NCI-H345 (cell line): ENCODE measurements at places on chromosomes 2 and 18.

- DNase-seq: no peak
These were observed 130.0 kb upstream of the FN1 start for GRCh38 chr2:215565897-215566296.

DNA sequence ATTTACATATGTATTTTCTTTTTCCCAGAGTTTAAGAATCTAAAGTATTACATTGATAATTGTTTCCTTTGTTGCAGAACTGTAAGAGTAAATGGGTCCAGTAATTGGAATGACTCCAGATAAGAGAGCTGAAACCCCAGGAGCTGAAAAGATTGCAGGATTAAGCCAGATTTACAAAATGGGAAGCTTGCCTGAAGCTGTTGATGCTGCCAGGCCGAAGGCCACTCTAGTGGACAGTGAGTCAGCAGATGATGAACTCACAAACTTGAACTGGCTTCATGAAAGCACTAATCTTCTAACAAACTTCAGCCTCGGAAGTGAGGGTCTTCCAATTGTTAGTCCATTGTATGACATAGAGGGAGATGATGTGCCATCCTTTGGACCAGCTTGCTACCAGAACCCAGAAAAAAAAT, 183.8 kb upstream of the STON1 start:
- DNase-seq: no peak

DNA sequence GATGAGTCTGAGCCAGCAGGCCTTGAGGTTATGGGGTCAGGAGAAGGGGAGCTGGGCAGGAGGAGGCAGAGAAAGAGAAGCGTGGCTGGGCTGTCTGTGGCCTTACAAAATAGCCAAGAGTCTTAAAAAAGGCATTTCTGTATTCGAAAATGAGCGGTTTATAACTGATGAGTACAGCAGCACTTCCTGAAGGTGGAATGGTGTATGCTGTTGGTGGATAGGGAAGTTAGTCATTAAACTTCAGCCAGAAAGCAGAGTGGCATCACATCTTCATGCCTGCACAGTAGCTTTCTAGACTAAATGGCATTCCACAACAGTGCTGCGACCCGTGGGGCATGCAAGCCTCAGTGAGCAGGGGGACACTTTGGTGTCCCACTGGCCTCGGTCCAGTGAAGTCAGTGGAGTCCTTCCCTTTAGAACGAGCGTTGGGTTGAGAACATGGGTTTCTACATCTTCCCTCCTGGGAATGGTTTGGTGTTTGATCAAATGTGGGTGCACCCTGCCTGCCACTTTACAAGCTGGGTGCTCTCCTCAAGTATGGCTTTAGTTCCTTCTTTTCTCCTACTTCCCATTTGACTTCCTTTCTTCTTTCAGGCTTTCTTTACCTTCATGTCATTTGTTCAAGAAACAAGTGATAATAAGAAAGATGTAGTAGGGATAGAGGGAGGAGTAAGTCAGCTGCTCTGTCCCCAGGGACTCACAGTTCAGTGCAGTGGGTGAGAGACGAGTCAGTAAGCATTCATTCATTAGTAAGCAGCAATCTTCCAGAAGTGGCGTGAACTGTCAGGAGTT, 96.3 kb downstream of the ARMC9 start:
- no peak for DNase-seq

GRCh38 chr2:229914171-229914570, 7.6 kb downstream of the TRIP12 start:
- DNase-seq: no peak

- no peak for DNase-seq
These were observed 512.5 kb downstream of the PLCL1 start for GRCh38 chr2:198316852-198317396.

- no peak for DNase-seq
These were observed 33.7 kb downstream of the RNF152 start for GRCh38 chr18:61859113-61859512.

GRCh38 chr2:99481941-99482340, 7.9 kb downstream of the REV1 start:
- DNase-seq: no peak

- DNase-seq: no peak
These were observed 214.9 kb upstream of the SPRED2 start for GRCh38 chr2:65647249-65647842.

- peak; percentile 56 for DNase-seq
These were observed 769 bp downstream of the ATF2 start for GRCh38 chr2:175167076-175167791.

GRCh38 chr18:28960146-28960545, 783.2 kb upstream of the CDH2 start:
- no peak for DNase-seq

- DNase-seq: no peak
These were observed 412.0 kb upstream of the ZEB2 start for GRCh38 chr2:144931960-144932359.

- no peak for DNase-seq
These were observed 81.9 kb upstream of the MBOAT2 start for GRCh38 chr2:9085353-9085752.

- DNase-seq: peak; percentile 59
These were observed 7.6 kb upstream of the MSTN start for GRCh38 chr2:190069936-190070696.

DNA sequence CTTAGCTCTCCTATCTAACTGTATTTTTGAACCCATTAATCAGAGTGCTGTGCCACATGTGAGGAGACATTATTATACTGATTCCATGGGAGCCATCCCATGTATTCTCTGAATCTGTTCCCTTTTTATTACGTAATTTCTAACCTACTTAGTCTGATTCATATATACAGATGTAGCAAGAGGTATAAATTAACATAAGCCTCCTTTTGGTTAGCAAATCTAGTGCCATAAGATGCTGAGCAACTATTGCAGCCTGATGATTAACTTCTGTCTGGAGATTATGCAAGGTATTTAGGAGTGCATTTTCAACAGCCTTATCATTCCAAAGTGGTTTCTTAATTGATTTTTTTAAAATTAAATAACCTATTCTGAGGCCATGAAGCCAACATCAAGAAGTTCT, 114.1 kb upstream of the MSH2 start:
- no peak for DNase-seq

DNA sequence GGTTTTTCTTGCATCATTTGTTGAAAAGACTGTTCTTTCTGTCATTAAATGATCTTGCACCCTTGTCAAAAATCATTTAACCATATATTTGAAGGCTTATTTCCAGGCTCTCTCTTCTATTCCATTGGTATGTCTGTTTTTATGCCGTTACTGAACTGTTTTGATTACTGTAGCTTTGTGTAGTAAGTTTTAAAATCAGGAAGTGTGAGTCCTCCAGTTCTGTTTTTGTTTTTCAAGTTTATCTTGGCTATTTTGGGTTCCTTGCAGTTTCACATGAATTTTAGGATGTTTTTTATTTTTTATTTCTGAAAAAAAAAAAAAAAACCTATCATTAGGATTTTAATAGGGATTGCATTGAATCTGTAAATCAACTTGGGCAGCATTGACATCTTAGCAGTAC, 39.0 kb downstream of the SLC39A10 start:
- DNase-seq: no peak
